Ascending aorta (tissue), 2 donors: ENCODE measurements at places on chromosomes 4 and X.

DNA sequence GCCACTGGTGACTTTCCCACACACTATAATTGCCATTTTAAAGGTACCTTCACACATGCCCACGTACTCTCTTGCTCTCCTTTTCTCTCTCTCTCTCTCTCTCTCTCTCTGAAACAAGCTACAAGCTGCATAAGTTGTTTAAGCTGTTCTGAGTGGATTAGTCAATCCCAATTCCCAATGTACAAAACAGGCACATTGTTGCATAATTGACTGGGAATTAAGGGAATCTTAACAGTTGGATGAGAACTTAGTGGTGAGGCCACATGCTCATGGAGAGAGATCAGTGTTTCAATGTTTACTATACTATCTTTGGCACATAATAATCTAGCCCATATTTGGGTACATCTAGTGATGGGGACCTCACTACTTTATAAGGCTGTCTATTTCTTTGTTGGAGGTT, 123.3 kb downstream of the ARHGEF9 start:
- no peak for DNase-seq

DNA sequence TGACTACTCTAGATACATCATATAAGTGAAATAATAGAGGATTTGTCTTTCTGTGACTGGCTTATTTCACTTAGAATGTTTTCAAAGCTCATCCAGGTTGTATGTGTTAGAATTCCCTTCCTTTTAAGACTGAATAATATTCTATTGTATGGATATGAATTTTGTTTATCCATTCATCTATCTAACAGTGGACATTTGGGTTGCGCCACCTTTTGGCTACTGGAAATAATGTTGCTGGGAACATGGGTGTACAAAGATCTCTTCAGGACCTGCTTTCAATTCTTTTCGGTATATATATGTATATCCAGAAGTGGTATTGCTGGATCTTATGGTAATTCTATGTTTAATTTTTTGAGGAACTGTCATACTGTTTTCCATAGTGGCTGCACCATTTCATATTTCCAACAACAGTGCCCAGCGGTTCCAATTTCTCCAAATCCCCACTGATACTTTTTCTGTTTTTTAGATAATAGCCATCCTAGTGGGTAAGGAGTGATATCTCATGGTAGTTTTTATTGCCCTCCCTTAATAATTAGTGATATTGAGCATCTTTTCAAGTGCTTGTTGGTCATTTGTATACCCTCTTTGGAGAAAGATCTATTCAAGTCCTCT, 3.4 kb upstream of the SCD5 start:
- no peak for DNase-seq

GRCh38 chr4:188993871-188994270, 854.6 kb downstream of the TRIML1 start:
- DNase-seq = no peak

GRCh38 chr4:43776371-43776770, 672.2 kb downstream of the KCTD8 start:
- no peak for DNase-seq

GRCh38 chr4:60652933-60653332, 547.2 kb upstream of the ADGRL3 start:
- no peak for DNase-seq

DNA sequence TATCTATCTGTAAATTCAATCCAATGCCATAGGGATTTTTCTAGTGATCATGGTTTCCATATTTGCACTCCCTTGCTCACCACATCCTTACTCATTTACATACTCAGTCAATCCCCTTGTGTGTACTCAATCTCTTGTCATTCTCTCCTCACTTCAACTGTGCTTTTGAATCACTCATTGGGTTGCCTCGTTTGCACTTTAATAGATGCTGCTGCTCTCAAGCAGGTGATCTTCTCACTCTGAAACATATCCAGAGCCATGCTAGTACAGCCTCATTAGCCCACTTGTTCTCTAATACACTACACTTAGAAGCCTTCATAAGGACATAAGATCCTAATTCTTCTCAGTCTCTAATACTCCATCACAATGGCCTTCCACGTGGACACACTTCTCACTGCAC, 507.9 kb downstream of the TECRL start:
- DNase-seq = no peak

DNA sequence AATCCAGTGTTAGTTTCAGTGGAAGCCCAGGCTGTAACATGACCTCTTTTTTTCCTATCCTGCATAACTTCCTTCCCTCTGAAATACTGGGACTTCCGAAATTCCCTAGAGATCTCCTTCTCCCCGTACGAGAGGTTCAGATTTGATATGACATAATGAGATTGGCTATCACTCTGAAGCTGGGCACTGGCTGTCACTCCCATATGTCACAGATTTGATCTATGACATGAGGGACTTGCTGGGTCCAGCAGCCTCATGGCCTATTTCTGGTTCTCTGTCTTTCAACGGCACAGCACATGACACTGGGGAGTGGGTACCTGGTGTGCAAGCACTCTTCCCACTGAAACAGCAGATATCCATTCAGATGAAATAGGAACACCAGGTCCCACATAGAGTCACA, 36.7 kb downstream of the PF4 start:
- DNase-seq = no peak

- peak; percentile 88 for DNase-seq
Observed at GRCh38 chr4:15002659-15003400, 549 bp downstream of the CPEB2 start.

DNA sequence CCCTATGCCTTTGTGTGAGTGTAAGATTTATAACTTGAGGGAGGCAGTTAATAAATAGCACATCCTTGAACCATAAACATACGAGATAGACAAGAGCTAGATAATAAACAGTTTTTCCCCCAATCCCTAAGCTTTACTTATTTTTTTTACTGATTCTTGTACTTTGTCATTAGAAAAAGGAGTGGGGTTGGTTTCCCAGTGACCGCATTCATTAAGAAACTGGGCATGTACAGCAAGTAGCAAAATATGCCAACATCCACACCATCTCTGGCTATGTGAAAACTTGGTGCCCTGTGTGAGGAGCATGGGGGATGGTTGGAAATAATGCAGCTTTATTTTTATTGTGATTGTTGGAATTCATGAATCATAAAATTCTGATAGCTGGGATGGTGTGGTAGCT, 176.2 kb downstream of the CBR4 start:
- DNase-seq = no peak

DNA sequence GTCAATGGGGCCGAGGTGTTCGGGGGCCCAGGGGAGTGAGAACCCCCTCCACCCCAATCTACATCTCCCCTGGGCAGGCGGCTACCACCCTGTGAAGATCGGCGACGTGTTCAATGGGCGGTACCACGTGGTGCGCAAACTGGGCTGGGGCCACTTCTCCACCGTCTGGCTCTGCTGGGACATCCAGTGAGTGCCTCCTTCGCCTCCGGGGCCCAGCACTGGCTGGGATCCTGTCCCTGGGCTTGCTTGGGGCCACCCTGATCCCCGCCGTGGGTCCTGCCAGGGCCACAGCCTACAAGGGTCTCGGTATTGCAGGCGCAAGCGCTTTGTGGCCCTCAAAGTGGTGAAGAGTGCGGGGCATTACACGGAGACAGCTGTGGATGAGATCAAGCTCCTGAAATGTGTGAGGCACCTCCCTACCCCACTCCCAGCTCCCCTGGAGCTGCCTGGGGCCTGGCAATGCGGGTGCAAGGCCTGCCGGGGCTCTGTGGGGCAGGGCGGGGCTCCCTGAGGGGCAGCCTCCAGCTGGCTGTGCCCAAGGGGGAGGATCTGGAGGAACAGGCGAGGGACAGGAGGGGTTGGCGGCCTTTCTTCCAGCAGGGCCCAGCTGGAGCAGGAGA, 697 bp downstream of the SRPK3 start:
- DNase-seq = no peak

- DNase-seq = no peak
Observed at GRCh38 chrX:41723826-41724225, at the start of gene GPR82. GPR82 (plus strand) TSS chrX:41724181; CDS start chrX:41727027, 2,846 bp downstream.

- no peak for DNase-seq
Observed at GRCh38 chr4:2932321-2932950, 30.8 kb downstream of the NOP14 start.

DNA sequence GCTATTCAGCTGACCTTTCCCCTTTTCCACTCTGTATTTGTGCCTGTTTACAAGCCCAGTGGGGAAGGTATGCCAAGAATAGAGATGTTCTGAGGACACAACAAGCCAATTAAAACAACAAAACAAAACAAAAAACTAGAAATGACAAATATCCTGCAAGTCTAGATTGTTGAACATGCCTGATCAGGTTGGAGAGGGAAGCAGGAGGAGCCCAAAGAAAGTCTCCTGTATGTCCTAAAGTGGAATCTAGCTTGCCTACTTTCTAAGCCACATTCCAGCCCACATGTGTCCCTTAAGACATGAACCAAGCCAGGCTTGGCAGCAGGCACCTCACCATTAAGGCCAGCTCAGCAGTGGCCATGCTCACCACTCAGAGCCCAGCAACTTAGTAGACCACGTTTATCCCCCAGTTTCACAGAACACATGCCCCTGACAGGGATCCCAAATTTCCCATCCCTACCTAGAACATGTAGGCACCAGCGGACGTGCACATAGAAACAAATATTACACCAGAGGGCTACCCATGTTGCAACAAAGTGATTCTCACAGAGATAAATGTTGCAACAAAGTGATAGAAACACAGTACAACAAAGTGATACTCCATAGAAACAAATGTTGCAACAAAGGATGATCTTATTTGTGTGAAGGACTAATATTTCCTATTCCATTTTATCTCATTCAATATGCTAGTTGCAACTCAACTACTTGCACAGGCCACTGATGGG, 48.3 kb downstream of the CD99L2 start:
- DNase-seq = no peak

- no peak for DNase-seq
Observed at GRCh38 chr4:57490520-57491255, 380.5 kb upstream of the IGFBP7 start.

DNA sequence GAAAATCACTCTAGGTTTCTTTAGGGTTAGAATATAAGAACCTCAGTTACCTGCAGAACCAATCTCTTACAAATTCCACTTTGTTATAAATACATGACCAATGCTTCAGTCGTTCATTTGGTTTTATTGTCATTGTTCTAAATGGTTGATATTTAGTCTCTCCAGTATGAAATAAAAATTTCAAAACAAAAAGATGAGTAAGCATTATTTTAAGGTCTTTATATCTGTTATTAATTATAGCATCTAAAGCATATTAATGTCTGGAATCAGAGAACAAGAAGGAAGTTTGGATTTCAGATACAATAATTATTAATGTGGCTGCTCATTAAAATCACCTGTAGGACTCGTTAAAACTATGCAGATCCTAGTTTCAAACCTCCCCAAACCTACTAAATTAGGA, 265.4 kb upstream of the CXorf51A start:
- no peak for DNase-seq

- no peak for DNase-seq
Observed at GRCh38 chr4:2335729-2336101, 73.8 kb upstream of the MXD4 start.

DNA sequence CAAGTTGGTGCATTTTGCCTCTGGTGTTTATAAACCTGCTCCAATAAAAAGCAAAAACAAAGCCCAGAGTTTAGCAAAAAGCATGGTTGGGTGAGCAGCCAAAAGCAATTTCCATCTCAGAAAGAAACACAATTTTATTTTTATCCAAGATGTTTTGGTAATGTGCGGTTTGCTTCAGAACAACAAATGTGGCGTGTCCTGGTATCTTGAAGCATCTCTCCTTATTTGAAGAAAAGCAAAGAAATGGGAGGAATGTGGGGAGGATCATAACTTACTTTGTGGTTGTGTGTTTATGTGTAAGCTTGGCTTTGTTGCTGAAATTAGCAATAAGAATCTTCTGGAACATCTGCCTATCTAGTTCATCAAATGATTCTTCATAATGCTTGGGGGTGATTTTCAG, 88.3 kb upstream of the DDX3X start:
- no peak for DNase-seq

DNA sequence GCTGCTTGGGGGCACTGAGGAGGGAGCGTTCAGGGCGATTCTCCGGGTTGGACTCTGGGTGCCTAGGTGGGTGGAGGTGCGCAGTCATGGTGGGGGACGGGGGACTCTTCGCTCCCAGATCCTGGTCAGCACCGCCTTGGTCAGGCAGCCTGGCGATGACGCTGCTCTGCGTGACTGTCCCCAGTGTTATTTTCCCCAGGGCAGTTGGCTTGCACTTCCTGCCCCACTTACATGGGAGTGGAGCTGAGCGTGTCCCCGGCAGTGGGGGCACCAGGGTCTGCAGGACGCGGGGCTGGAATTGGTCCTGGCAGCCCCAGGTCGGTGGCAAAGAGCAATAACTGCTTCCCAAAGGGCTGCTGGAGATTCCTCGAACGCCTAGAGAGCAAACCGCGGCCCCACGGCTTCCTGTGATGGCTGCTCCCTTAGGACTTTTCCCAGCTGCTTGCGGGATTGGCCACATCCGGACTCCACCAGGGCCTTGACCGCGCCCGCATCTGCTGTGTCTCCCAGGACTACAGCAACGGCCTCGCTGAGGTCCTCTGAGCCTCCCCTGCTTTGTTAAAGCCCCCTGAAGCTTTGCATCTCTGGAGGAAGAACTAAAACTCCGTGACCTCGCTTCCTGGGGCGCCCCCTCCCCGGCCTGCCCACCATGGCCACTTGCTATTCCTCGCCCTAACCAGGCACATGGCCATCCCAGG, 35.3 kb upstream of the GPR78 start:
- DNase-seq = peak; percentile 54

DNA sequence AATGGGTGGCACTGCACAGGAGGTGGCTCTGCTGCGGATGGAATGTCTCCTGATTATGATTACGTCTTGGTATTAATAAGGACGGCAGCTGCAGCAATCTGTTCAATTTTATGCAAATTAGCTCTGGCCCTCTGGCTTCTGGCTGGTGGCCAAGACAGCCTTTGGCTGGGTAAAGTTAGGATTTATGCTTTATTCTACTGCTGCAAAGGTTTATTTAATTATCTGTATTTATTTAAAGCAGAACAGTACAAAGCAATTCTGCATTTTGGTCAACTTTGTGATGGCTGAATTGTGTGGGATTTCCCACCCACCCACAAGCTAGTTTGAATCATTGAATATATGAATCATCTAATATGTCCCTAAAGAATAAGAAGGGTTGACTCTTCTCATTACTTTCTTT, 745.6 kb upstream of the FAM241A start:
- DNase-seq = no peak

GRCh38 chrX:41522081-41522480, 74.9 kb downstream of the NYX start:
- no peak for DNase-seq
